ENCODE measurements at places on chromosomes 7 and 10. TPM values are rescaled to one million over a fixed set of nuclear protein-coding genes. Genes with fewer than 3 reads are reported as not detected.

CCDC172 gene
- polyA plus RNA-seq = not detected

GRCh38 chr10:100357059-100357858, 10.2 kb downstream of the SCD start:
- no peak overlapping the region for H3K4me3 ChIP-seq
- H3K36me3 ChIP-seq = peaks cover 61% of the 10 kb centered on the region
- DNase-seq = no peak
- H3K27me3 ChIP-seq = no peaks in the 10 kb centered on the region
- no peak overlapping the region for H3K27ac ChIP-seq
- no peaks in the 10 kb centered on the region for H3K4me1 ChIP-seq

BAZ1B gene
- 7.4 TPM for polyA plus RNA-seq

DNA sequence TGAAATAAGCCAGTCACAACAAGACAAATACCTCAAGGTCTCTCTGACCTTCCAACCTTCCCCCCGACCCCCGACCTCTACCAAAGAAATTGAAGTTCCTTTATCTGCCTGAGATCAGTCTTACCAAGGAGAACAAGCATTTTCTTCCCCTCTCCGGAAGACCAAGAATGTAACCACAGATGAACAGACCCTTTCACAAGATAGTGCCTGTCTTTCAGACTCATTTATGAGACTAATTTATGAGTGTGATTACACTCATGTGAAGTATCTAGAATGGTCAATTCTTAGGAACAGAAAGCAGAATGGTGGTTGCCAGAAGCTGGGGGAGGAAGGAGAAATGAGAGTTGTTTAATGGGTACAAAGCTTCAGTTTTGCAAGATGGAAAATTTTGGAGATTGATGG, 108.9 kb upstream of the MKLN1 start:
- no peaks in the 10 kb centered on the region for H3K36me3 ChIP-seq
- no peaks in the 10 kb centered on the region for H3K4me1 ChIP-seq
- no peaks in the 10 kb centered on the region for H3K27me3 ChIP-seq
- no peak overlapping the region for H3K27ac ChIP-seq

GRCh38 chr7:71601851-71602250, 469.9 kb downstream of the GALNT17 start:
- no peak for DNase-seq
- no peaks in the 10 kb centered on the region for H3K36me3 ChIP-seq
- no peaks in the 10 kb centered on the region for H3K4me1 ChIP-seq

DNA sequence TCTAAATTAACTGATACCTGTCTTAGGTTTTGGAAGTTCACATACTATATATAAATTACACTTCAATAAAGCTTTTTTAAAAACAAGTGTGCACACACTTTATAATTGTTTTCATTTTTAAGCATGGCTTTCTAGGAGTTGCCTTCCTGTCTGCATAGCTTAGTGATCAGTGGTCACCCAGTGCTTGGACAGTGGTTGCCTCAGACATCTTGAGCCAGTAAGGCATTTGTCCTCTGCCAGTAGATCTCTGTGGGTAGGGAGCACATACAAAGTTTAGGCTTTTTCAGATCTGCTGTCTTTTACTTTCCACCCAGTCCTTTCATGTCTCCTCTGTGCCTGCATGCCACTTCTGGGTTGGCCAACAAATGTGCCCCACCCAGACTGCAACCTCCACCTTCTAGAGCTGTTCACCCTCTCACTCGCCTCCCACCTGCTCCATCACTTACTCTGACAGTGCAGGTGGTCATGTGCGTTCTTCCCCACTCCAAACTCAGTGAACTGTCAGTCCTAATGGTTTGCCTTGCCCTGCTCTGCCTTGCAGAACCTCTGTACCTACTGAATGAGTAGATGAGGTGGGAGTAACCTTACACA, 31.7 kb downstream of the TPST1 start:
- no peak overlapping the region for H3K4me3 ChIP-seq
- H3K36me3 ChIP-seq = no peaks in the 10 kb centered on the region
- H3K27me3 ChIP-seq = peaks cover 2% of the 10 kb centered on the region
- H3K4me1 ChIP-seq = no peaks in the 10 kb centered on the region
- DNase-seq = no peak
- H3K27ac ChIP-seq = no peak overlapping the region

GRCh38 chr10:44399659-44400451, 15.0 kb upstream of the CXCL12 start:
- H3K27me3 ChIP-seq = peaks cover 9% of the 10 kb centered on the region
- H3K27ac ChIP-seq = no peak overlapping the region
- no peaks in the 10 kb centered on the region for H3K4me1 ChIP-seq
- H3K4me3 ChIP-seq = no peak overlapping the region

HYAL4 gene
- polyA plus RNA-seq = not detected

DNA sequence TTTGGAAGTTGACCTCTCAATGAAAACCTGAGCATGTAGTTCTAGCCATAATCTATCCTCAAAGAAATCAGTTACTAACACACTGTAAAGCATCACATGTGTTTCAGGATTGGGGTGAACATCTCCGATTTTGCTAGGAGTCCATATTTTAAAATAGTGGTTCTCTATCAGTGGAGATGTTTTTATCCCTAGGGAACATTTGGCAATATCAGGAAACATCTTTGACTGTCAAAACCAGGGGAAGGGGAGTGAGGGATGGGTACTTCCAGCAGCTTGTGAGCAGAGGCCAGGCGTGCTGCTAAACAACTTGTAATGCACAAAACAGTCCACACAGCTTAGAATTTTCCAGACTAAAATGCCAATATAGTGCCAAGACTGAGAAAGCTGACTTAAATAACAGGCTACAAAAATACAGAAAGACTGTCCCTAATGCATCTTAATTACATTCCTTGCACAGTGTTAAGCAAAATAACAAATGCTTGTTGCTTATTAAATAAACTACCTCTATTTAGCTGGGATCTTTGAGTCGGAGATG, 120.9 kb downstream of the CRPPA start:
- peaks cover 3% of the 10 kb centered on the region for H3K36me3 ChIP-seq

EVX1 gene
- polyA plus RNA-seq = not detected

GAD2 gene
- polyA plus RNA-seq = not detected

DNA sequence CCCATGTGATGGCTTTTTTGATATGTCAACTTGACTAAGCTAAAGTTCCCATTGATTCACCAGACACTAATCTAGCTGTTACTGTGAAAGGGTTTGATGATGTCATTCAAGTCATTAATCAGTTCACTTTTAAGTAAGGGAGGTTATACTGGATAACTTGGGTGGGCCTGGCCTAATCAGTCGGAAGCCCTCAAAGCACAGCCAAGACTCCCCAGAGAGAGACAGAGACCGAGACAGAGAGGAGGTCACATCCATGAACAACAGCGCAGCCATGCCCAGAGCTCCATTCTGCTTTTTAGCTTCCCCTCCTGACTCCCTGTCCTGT, 103.4 kb downstream of the TRIL start:
- DNase-seq = no peak
- no peak overlapping the region for H3K4me3 ChIP-seq
- H3K27me3 ChIP-seq = peaks cover 12% of the 10 kb centered on the region
- H3K4me1 ChIP-seq = peaks cover 8% of the 10 kb centered on the region

DNA sequence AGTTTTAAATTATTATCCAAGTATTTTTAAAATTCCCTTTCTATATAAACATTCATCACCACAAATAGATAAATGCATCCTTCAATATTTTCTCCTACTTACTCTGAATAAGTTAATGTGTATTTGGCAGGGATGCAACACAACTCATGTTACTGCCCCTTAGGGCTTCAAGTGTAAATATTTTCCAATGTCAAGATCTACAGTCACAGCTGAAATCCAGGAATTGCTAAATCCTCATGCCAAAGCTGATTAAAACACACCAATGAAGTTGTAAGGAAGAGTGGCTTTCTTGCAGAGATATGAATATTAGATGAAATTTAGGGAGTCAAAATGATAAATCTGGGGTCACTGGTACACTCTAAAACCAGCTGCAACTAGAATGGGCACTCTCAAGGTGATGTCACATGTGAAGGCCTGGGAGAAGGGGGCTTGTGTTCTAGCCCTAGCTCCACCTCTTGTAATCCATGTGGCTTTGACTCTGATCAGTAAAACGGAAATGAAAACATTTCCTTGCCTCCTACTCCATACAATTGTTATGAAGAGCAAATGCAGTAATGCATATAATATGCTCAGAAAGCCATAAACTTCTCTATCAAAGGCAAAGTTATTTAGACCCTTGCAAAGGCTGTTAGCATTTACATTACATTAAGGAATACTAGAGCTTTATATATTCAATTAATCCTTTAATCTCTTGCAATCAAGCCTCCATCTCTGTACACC, 228.1 kb upstream of the NFE2L3 start:
- no peak overlapping the region for H3K27ac ChIP-seq
- peaks cover under 1% of the 10 kb centered on the region for H3K36me3 ChIP-seq
- no peak for DNase-seq

GRCh38 chr7:21911341-21911875, 34.3 kb downstream of the CDCA7L start:
- H3K27me3 ChIP-seq = peaks cover 2% of the 10 kb centered on the region
- H3K4me1 ChIP-seq = no peaks in the 10 kb centered on the region
- DNase-seq = no peak
- no peak overlapping the region for H3K4me3 ChIP-seq
- no peak overlapping the region for H3K27ac ChIP-seq
- no peaks in the 10 kb centered on the region for H3K36me3 ChIP-seq

UBE2D4 gene
- 10.6 TPM for polyA plus RNA-seq

DNA sequence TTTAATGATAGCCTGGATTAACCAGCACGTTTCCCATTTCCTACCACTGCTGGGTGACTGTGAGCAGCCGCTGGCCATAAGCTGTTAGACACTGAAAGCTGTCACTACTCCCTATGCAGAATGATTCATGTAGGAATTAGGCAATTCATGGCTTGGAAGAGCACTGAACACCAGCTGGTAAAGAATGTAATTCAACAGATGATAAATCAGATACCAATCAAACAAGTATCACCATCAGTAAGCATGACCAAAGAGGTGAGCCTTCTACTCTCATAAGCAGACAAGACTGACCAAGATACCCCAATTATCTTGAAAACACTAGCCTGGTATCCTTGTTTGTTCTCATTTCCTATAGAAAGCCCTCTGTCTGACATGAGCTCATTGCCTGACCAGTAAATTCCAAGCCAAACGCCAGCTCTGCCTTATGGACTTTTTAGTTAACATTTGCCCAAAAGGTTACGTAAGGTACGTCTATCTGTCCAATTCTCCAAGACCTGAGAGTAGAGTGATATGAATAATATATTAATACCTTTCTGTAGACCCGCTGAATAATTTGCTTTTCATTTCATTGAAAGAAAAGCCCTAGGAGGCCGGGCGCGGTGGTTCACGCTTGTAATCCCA, 127.7 kb downstream of the ELMO1 start:
- no peak overlapping the region for H3K4me3 ChIP-seq
- peaks cover 3% of the 10 kb centered on the region for H3K36me3 ChIP-seq
- no peak overlapping the region for H3K27ac ChIP-seq
- no peaks in the 10 kb centered on the region for H3K27me3 ChIP-seq
- H3K4me1 ChIP-seq = peaks cover 8% of the 10 kb centered on the region
- no peak for DNase-seq

GRCh38 chr10:31953080-31953479, 24.4 kb upstream of the ARHGAP12 start:
- no peak for DNase-seq
- H3K27ac ChIP-seq = no peak overlapping the region
- H3K27me3 ChIP-seq = peaks cover 3% of the 10 kb centered on the region
- H3K4me3 ChIP-seq = no peak overlapping the region

- peaks cover 7% of the 10 kb centered on the region for H3K36me3 ChIP-seq
- no peaks in the 10 kb centered on the region for H3K4me1 ChIP-seq
- peaks cover 3% of the 10 kb centered on the region for H3K27me3 ChIP-seq
- H3K27ac ChIP-seq = no peak overlapping the region
- DNase-seq = peak; percentile 12
These were observed 24.4 kb upstream of the C10orf53 start for GRCh38 chr10:49655099-49655498.

DNA sequence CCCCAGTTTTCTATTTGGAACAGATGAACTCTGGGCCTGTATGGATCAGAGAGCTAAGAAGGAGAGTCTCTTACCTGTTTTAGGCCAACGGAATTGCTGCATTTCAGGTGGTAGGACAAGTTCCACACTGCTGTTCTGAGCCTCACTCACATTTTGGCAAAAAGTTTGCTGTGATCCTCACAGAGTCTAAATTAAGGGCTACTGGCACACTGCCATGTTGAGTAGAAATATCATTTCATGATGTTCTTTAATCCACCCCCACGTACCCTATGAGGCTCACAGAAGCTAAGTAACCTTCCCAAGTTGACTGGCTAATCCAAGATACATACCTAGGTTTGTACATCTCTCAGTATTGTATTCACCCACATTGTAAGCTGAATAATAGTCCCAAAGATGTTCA, 447.2 kb downstream of the INHBA start:
- DNase-seq = no peak
- no peak overlapping the region for H3K4me3 ChIP-seq
- no peaks in the 10 kb centered on the region for H3K4me1 ChIP-seq
- no peaks in the 10 kb centered on the region for H3K36me3 ChIP-seq
- H3K27ac ChIP-seq = no peak overlapping the region

GRCh38 chr10:26854524-26854923, 6.2 kb downstream of the ABI1 start:
- no peak overlapping the region for H3K27ac ChIP-seq
- peaks cover 2% of the 10 kb centered on the region for H3K27me3 ChIP-seq
- no peak for DNase-seq
- no peaks in the 10 kb centered on the region for H3K36me3 ChIP-seq

LIPJ gene
- polyA plus RNA-seq = 0.16 TPM

NUDT1 gene
- 67.4 TPM for polyA plus RNA-seq

DNA sequence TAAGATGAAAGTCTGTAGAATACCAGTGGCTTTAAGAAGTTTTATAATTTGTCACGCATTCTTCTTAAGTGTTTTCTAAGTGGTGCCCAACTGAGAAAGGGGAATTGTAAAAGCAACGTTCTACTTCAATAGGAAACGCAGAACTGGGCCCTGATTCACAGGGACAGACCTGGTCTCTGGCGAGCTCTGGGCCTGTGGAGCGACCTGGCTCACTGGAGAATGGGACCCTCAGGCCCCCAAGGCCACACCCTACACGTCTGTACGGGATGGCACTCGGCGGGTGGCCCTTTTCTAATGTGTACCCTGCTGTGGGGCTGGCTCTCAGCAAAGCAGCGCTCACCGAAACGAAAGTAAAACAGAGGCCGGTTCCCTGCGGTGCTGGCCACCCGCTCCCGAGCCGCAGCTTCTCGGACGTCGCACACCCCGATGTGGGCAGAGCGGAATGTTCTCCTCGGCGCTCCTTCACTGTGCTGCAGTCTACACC, 205.0 kb downstream of the DIP2C start:
- peaks cover 3% of the 10 kb centered on the region for H3K27me3 ChIP-seq
- H3K27ac ChIP-seq = peak overlapping the region; percentile 91
- no peaks in the 10 kb centered on the region for H3K36me3 ChIP-seq
- DNase-seq = peak; percentile 53

GCC1 gene
- polyA plus RNA-seq = 8.2 TPM

GRCh38 chr10:111128331-111129180, 51.7 kb downstream of the ADRA2A start:
- H3K27me3 ChIP-seq = peaks cover 6% of the 10 kb centered on the region
- no peaks in the 10 kb centered on the region for H3K4me1 ChIP-seq
- no peak overlapping the region for H3K4me3 ChIP-seq
- DNase-seq = no peak
